Activated CD8-positive, alpha-beta T cell treated with anti-CD3 and anti-CD28 coated beads for 36 hours (primary cell): ENCODE measurements at places on chromosomes 3 and 15.

DNA sequence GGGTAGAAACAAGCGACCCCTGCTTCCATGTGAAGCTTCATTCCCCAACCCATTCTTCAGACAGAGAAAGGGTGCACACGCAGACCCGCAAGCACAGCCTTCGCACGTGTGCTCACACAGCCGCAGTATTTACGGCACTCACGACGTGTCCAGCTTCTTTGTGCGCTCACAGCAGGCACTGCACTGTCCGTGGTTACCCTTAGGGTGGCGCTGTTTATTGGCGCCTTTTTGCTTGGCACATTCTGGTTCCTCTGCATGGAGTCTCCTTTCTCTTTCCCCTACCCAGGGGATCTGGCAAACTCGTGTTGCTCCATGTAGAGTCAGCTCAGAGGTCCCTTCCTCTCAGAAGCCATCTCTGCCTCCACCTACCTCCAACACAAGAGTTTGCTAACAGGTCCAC is 115.1 kb downstream of the SLCO3A1 start:
- DNase-seq = no peak

DNA sequence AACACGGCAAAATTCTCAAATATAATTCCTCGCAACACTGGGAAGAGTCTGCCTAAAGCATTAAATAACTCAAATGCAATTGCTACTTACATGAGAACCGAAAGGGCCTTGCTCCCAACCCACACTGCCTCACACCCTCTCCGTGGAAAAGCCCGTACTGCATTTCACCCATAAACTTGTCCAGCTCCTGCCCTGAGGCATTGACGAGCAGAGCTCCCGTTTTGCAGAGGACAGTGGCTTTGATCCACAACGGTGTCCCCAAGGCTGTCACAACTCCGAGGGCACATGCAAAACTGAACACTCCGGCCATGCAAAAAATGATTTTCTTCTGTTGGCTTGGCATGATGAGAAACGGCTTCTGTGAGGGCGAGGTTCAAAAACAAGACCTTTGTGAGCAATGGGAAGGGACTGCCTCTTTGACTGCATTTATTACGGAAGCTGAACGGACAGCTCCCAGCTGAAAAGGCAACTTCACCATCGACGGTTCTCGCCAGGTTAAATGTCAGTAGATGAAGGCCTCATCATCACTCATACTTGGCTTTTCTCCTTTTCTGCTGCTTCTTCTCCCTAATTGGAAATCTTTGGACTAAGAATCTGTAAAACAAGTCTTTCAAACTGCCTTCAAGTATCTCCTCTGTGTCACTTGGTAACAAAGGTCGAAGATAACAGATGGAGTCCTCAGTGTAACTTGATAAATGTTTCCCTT is at the start of gene CLRN1:
CLRN1 (minus strand) TSS at position 362 of the 706 bp plus-strand sequence; CDS start at position 343, 19 bp downstream.
- no peak for DNase-seq

GRCh38 chr15:97482521-97482920 is 478.0 kb upstream of the ARRDC4 start:
- no peak for DNase-seq

- no peak for DNase-seq
Measured at GRCh38 chr15:55907797-55908196, 85.6 kb downstream of the NEDD4 start.

DNA sequence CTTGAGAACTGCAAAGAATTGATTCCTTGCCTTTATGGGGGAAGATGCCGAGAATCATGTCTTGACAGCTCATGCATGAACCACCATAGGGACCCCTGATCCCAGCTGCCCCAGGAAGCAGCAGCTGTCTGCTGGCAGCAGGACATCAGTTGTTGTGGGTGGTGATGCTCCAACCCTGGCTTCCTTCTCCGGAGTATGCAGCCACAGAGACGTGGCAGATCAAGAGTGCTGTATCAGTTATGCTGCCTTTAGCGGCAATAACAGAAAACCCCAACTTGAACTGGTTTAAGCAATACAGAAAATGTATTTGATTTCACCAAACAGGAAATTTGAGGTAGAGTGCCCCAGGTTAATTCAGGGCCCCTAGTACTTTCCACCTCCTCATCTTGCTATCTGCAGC is 92.2 kb upstream of the TNFAIP8L3 start:
- no peak for DNase-seq

DNA sequence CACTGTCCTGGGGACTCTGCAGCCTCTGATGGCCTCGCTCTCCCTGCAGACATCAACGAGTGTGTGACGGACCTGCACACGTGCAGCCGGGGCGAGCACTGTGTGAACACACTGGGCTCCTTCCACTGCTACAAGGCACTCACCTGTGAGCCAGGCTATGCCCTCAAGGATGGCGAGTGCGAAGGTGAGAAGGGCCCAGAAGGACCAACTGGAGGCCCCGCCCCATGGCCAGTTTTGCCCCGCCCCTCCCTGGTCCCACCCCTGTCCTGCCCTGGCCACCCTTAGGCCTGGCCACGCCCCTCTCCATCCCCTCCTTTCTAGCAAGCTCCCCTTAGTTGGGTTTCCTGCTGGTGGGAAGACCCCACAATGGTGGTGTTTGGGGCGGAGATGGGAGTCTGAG is 77.5 kb downstream of the FBLN2 start:
- no peak for DNase-seq

DNA sequence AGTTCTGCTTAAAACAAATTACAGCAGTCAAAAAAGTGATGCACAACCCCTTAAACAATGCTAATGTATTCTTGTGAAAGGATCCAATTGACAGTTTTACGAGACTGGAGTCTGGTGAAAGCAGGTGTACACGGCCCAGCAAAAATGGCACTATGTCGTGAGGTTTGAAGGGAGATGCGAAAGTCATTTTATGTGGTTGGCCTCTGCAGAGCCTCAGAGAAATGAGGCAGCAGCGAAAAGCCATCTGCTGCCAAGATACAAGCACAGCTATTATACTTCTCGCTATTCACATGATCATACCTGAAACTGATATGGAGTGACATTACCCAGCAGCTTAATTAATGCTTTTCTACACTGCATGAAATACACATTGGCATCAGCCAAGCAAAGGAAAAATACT is 36.4 kb downstream of the MECOM start:
- DNase-seq = no peak

DNA sequence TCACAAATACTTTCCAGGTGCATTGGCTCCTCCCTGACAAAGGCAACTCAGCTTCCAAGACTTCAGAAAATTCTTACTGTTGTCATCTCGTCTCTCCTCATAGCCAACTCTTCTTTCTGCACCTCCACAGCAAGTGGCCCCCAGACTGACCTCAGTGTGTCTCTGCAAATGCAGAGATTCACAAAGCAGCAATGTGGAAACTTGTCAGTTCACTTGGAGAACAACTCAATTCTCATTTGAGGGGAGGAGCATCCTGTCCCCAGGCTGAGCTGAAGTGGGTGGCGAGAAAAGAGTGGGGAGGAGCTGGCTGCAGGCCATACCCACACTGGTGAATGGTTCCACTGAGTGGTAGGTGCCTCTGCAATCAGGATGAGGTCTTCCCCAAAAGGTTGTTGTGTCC is 248.7 kb upstream of the IL12A start:
- no peak for DNase-seq

- DNase-seq = no peak
Measured at GRCh38 chr3:157527131-157527881, 24.1 kb upstream of the VEPH1 start.

GRCh38 chr3:27200721-27201489 is 168.3 kb downstream of the NEK10 start:
- no peak for DNase-seq

DNA sequence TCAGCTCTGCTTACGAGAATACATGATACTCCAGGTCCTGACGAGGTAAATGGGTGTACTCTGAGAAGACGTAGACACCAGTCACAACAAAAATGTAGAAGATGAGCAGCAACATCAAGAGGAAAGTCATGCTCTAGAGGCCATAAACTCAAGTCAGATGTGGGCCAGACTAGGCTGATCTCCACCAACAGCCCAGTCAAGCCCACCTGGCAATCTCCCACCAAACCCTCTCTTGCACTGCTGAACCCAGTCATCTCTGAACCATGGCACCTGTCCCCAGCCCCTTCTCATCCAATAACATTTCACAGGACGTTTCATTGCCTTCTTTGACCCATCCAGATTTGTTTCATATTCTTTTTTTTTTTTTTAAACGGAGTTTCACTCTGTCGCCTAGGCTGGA is 10.8 kb upstream of the PDIA3 start:
- DNase-seq = no peak

DNA sequence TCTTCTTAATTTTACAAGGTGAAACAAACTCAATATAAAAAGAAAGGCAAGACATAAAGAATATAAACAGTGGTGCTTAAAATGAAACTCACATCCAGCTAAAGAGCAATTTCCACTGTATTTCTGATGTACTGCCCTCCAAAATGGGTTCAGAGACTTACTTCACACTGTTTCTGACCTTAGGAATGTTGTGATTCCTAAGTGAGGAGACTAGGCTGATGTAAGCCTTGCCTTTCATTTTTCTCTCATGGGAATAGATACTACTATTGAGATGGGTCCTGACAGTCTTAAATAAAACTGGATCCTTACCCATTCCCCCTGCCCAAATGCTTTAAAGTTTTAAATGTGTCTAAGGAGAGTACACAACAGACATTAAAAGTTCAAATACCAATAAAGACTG is 86.9 kb downstream of the CBLB start:
- DNase-seq = no peak

GRCh38 chr3:198046120-198046857 is 86.3 kb downstream of the LMLN start:
- DNase-seq = no peak

- DNase-seq = no peak
Measured at GRCh38 chr3:74613521-74614106, 845 bp downstream of the CNTN3 start.

DNA sequence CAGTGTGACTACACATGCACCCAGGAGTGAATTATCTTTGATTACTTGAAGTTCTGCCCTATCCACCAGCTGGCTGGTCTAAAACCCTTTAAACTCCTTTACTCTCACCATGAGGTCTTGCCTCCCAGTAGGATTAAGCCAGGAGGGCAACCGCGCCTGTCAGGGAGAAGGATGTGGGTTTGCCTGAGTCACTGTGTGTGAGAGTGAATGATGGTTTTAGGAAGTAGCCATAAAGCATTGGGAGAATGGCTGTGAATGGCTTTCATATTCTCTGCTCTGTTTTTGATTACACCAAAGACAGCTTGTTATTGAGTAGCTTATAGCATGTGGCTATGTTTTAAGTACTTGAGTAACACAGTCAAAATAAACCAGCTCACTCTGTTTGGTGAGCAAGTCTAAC is 637.7 kb upstream of the TBL1XR1 start:
- no peak for DNase-seq

DNA sequence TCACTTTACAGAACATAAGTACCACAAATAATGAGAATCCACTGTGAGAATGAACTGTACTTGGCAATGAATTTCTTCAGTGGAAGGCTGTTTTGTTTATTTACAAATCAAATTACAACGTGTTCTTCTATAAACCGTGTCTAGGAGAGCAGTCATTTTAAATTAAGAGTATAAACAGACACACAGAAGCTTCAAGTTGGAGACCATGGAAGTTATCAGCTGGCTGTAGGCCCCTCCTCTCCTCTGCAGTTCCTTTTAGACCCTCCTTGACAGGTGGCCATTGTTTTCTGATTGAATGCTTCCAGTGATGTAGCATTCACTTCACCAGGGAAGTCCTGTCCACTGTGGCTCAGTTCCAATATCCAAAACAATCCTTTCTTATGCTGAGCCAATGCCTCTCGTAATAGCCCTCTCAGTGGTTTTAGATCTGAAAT is 7.3 kb upstream of the MAPK6 start:
- no peak for DNase-seq

DNA sequence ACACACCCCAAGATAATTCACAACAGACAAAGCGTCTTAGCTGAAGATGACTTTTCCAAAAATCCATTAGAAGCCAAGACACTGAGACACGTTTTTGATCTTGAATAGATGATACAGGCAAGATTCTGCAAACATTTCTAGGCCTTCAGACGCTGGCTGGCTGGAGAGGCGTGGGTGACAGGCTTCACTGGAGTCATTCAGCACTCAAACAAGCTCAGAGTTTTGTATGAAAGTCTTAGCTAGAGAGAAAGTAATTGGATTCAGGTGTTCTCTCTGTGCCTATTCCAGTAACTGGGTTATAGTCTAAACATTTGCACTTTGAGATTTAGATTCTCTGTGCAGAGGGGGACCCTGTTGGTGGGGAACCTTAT is 147.7 kb upstream of the BHLHE40 start:
- DNase-seq = peak; percentile 70

- no peak for DNase-seq
Measured at GRCh38 chr3:51676102-51676640, 5.1 kb downstream of the TEX264 start.

- peak; percentile 26 for DNase-seq
Measured at GRCh38 chr3:132253262-132253878, 63.8 kb upstream of the ACP3 start.

DNA sequence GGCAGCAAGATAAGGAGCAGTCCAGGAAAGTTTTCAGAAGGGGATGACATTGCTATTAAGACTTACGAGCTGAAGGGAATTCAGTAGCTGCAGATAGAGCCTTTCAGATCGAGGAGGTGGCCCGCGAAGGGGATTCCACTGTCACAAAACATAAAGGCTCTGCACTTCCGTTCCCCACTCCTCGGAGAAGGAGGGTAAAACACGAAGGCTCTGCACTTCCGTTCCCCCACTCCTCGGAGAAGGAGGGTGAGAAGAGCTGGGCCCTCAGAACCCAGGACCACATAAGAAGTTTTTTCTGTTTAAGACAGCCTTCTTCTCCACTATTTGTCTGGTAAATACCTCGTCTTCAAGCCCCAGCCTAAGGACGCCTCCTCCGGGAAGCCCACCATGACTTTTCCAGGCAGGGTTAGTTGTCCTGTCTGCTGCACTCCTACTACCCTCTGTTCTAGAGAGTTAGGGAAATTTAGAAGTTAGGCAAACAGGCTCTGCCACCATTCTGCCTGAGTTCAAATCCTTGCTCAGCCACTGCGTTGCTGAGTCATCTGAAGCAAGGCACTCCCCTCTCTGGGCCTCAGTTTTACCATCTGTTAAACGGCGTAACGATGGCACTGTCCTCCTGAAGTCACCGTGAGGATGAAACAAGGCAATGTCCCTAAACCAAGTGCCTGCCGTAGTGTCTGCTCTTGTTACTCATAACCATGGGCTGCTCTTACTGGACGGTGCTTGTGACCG is 134.1 kb upstream of the HES1 start:
- no peak for DNase-seq

DNA sequence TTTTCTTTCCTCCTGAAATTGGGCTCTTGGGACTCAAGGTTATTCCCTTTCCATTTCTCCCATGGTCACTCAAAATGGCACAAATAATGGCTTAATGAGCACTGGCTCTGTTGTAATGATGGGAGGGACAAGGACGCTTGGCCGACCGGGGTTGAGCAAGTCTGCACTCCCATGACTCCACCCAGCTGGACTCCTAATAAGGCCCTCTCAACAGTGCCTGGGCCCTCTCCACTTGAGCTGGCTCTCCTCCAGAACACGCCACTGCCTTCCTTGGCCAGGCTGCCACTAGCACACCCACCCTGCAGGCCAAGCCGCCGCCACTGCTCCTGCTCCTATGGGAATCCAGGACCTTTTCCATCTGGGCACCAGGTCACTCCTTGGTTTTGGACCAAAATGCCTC is 42.3 kb downstream of the ADCY5 start:
- DNase-seq = no peak

- no peak for DNase-seq
Measured at GRCh38 chr3:124770336-124771082, 40.3 kb downstream of the UMPS start.
